ENCODE measurements at places on chromosomes 3 and 15. TPM values are rescaled to one million over a fixed set of nuclear protein-coding genes. Genes with fewer than 3 reads are reported as not detected.

CDV3 gene
- total RNA-seq, result 174 TPM

GNAT1 gene
- total RNA-seq, result not detected

CDAN1 gene
- 41.0 TPM for total RNA-seq

PLA2G4E gene
- total RNA-seq, result not detected

FAM107A gene
- total RNA-seq, result 1.6 TPM

DNA sequence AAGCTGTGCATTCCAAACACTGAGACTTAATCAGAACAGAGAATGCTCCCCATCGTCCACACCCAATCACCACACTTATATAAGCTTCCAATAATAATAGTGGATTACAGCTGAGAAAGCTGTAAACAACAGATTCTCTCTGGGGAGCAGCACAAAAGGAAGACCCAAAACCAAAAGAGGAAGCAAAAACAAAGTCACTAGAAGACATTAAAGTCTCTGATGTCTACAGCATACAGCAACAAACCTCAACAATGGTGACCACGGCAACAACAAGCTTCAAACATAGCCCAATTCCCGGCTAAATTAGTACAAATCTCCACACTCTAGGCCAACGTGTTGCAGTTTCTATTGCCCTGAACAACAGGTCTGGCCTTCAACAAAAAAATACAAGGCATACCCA lies 37.7 kb downstream of the ZDHHC23 start:
- DNase-seq, result no peak

GRCh38 chr3:48804930-48805329 lies 42.7 kb downstream of the PRKAR2A start:
- DNase-seq, result no peak

GRCh38 chr15:98966091-98966787 lies 41.4 kb downstream of the PGPEP1L start:
- no peak for DNase-seq

DNA sequence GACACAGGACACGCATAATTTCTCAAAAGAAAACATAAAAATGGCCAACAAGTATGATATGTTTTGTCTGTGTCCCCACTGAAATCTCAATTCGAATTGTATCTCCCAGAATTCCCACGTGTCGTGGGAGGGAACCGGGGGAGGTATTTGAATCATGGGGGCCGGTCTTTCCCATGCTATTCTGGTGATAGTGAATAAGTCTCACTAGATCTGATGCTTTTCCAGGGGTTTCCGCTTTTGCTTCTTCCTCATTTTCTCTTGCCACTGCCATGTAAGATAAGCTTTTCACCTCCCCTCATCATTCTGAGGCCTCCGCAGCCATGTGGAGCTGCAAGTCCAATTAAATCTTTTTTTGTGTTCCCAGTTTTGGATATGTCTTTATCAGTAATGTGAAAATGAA lies 12.1 kb upstream of the POU1F1 start:
- no peak for DNase-seq

DNA sequence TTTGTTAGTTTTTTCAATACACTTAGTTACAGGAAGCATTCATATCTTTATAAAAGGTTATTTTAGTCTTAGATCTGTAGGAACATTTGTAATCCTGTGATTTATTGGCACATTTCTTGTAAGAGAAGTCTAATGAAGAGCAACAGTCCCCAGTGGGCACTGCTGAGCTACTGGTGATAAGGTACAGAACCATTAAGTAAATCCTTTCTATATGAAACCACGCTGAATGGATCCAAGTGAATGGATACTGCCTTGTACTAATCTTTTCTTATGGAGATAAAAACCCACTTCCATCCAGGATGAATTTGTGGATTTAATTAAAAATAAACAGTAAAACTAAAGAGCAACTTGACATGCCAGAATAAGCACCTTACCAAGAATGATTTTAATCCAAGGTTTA lies 64.0 kb downstream of the SHQ1 start:
- DNase-seq, result no peak

GRCh38 chr15:49063402-49064280 lies 17.4 kb upstream of the SECISBP2L start:
- no peak for DNase-seq

GRCh38 chr3:111548756-111549155 lies 6.8 kb downstream of the CD96 start:
- no peak for DNase-seq

- DNase-seq, result no peak
Measured at GRCh38 chr3:73933585-73933984, 308.8 kb upstream of the PDZRN3 start.

All from neural crest cell (in vitro differentiated cells).